Renal cortical epithelial cell (primary cell): ENCODE measurements at places on chromosomes 16 and 17. TPM values are rescaled to one million over a fixed set of nuclear protein-coding genes. Genes with fewer than 3 reads are reported as not detected.
A peak's percentile ranks its signal among the peaks of the same experiment; 100 is the strongest.

- DNase-seq, result no peak
Measured at GRCh38 chr16:50254072-50254471, 12.3 kb upstream of the ADCY7 start.

DNA sequence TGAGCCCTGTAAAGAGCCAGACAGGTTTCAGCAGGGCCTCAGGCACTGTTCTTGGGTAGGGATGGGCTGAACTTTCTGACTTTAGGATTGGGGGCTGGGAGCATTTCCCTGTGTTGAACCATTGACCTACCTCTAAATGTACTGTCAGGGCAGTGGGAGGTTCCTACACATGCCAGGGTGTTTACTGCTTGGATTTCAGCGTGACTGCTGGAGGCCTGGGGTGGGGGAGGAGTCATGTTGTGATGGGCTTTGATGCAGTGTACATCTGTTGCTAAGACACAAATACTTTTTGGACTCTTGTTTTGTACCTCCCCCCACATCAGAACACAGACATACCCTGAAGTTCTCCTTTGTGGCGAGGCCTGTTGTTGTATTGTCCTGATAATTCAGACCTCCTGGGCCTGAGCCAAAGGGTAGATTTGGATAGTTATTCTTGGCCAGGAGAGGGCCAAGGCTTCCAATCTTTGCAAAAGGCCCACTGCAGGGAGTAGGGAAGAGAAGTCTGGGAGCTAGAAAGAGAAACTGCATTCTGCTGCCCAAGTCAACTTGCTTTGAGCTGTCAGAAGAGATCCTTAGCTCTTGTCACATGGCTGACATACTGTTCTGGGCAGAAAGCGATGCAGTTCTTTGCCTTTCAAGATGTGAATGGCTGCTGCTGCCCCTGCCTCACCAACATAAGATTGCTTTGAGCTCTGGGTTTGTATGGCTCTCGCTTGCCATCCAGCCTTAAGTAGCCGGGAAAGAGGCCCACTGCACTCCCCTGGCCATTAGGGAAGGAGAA is 3.7 kb downstream of the NFE2L1 start:
- peak; percentile 89 for DNase-seq

- no peak for DNase-seq
Measured at GRCh38 chr17:79413611-79414010, 197.2 kb downstream of the RBFOX3 start.

- peak; percentile 5 for DNase-seq
Measured at GRCh38 chr17:71885662-71886061, 235.2 kb upstream of the SOX9 start.

DNA sequence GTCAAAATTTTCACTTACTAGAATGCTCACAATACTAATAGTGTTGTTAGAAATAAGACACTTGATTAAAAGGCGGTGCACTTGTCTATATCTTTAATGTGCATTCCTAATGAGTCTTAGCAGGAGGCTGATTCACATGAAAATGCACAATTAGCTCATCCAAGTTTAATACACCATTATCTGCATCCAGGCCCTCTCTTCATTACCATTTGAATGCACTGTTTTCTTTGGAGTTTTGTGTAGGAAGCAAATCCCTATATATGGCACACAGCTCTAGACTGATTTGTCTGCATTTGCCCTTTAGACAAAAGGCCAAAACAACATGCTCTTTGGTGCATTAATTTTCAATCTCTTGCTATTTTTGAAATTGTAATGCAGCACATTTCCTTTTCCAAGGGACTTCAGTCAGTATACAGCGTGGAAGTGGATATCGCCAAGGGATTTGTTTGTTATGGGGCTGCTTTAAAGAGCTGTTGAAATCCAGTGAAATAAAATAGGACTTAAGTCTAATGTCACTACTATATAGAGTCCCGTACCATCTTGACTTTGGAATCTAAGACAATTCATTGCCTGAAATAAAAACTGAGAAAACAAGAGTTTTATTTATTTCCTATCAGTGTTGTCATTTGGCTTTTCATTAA is 257.6 kb upstream of the CPHXL start:
- no peak for DNase-seq

DNA sequence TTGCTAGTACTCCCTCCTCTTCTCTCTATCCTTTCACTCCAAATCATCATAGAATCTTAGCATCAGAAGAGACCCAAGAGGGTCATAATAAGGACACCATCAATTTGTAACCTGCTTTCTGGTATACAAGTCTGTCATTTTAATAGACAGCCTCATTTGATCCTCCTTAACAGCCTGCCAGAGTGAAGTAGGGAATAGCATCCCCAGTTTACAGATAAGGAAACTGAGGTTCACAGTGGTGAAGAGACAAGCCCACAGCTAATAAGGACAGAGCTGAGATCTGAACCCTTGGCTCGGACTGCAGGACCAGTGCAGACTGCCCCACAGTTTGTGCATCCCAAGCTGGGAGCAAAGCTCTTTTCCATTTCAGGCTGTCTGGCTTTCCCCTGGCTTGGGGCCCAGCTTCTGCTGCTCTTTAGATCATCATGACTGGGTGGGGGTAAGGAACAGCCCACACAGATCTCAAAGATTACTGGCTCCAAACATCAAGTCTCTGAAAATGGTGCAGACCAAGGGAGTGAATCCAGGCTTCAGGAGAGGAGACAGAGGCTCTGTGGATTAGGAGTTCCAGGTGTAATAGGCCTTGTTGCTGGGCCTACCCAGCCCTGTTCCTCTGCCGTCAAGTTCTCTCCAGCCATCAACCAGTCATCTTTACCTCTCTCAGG is 10.3 kb upstream of the IGFBP4 start:
- DNase-seq, result no peak

- no peak for DNase-seq
Measured at GRCh38 chr17:73281928-73282327, 20.2 kb upstream of the CPSF4L start.

GRCh38 chr16:59864981-59865666 is 1131.0 kb upstream of the GOT2 start:
- DNase-seq, result no peak

GRCh38 chr16:55264949-55265348 is 59.1 kb upstream of the IRX6 start:
- DNase-seq, result no peak

- DNase-seq, result peak; percentile 36
Measured at GRCh38 chr17:692116-692515, 22.5 kb downstream of the VPS53 start.

GRCh38 chr16:49140618-49141017 is 141.0 kb downstream of the CBLN1 start:
- no peak for DNase-seq

DNA sequence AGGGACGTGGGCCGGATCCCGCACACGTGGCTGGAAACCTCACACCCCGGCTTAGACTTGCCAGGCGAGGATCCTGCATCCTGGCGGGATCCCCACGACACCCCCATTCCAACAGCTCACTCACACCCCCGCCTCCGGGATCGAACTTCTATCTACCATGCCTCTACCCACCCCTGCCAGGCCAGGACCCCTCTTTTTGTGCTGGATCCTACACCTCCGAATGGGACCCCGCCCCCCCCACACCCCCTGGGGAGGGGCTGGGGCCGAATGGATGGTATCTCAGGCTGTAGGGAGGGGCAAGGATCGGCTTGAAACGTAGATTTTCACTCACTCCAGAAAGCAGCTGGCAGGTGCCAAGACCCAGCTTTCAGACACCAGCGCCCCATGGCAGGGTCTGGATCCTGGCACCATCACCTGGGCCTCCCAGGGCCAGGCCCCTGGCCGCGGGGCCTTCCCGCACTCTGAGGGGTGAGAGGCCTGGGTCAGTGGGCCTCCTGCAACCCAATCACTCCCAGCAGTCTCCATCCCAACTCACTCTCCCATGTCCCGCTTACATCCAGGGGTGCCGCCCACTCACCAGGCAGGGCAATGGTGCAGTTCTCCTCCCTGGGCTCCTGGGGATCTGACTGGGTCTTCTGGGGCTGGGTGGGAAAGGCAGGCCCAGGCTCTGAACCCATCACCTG is 6.7 kb downstream of the PRSS36 start:
- no peak for DNase-seq

GRCh38 chr17:29461483-29462206 is 71.5 kb downstream of the TAOK1 start:
- DNase-seq, result no peak

DNA sequence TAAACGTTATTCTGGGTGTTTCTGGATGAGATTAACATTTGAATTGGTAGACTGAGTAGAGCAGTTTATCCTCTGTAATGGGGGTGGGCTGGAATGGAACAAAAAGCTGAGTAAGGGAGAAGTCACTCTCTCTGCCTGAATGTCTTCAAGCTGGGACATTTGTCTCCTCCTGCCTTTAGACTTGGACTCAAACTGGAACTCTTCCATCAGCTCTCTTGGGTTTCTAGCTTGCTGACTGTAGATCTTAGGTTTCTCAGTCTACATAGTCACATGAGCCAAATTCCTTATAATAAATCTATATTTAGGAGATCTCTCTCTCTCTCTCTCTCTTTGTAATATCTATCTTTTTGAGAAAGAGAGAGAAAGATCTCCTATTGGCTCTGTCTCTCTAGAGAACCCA is 553.3 kb upstream of the CDH11 start:
- no peak for DNase-seq

DNA sequence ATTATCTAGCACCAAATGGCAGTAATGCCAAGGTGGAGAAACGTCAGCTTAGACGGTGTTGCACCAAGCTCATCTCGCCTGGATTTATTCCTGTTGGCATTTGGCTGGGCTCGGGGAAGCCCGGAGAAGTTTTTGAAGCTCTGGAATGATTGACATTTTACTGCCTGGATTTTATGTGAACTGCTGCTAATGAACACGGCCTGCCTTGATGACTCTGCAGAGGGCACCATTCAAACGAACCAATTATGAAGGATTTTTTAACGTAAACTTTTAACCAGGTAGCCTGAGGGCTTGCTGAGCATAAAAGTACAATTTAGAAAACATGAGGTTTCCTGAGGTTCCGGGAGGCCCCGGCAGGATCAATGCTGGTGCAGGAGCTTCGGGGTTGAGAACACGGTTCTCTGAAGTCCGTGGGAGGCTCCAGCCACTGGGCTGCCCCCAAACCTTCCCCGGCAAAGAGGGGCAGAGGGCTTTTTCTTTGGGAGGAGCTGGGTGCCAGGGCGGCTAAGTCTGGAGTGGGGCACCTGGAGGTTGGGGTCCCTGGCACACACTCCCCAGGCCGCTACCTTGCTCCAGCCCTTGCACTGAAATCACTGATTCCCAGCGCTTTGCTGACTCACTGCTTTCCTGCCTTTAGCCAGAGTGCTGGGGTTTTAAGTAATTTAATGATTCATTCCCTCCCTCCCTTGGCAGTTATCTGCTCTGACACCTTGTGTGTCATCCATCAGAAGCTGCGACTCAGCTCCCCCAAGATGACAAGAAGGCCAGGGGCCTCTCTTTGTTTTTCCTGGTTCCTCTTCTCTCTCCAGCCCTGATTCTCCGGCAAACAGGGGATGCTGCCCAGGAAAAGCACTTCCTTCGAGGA is 161.2 kb upstream of the IRX3 start:
- peak; percentile 91 for DNase-seq

GRCh38 chr16:55147396-55147795 is 176.6 kb upstream of the IRX6 start:
- no peak for DNase-seq

GRCh38 chr16:66240088-66240487 is 126.4 kb upstream of the CDH5 start:
- DNase-seq, result no peak

DNA sequence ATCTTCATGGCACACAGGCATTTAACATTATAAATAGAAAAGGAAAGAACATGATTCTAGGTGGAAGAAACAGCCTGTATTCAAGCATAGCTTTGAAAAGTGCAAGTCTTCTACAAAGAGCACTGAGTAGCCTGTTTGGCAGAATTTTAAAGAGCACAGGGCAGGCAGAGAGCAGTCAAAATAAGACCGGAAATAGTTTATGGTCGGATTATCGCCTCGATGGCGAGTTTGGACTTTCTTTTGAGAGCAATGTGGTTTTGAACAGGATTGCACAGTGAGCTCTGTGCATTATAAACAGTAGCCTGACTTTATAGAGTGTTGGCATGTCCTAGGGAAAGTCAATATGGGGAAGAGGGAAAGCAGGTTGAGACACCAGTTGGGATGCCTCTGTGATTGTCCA is 6.2 kb upstream of the TMEM100 start:
- DNase-seq, result no peak

GRCh38 chr16:55825115-55825728 is 7.7 kb downstream of the CES1 start:
- no peak for DNase-seq

GRCh38 chr17:35627417-35627816 is 40.3 kb downstream of the AP2B1 start:
- peak; percentile 71 for DNase-seq

GRCh38 chr17:4648741-4649140 is 7.3 kb upstream of the ALOX15 start:
- peak; percentile 36 for DNase-seq

- DNase-seq, result peak; percentile 94
Measured at GRCh38 chr17:29918922-29919856, 10.8 kb downstream of the SSH2 start.

- no peak for DNase-seq
Measured at GRCh38 chr16:35714665-35715064, 2255.3 kb downstream of the TP53TG3F start.

DNA sequence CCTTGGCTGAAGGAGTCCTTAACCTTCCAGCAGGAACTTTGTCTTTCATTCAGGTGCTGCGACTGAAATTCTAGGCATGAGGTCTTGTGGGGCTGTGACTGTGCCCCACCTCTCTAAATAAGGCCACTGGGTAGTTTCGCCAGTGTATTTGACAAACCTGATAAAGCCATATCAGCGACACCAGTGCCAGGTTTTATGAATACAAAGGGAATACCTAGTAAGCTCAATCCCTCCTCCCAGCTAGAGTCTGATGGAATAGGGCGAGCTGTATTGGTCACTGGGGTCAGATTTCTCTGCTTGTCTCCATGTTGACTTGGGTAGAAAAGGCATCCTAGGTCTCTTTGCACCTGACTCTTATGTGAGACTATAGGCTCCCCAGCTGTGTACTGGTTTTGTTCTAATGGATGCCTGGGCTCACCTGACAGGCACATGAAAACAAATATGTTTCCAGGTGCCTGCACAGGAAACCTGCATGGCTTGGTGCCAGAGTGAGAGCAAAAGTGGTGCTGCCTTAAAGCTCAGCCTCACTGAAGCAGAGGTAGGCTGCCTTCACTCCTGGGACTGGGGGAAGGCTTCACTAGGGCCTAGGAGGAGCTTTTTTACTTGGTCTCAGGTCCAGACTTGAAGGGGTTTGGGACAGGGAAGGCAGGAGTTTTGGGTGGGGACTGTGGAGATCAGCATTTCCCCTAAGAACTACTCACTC is 8.3 kb downstream of the SLC7A6 start:
- no peak for DNase-seq

The BCO1 gene
- total RNA-seq, result 3.3 and 4.3 TPM in 2 replicates

The NR1D1 gene
- total RNA-seq, result 0.75 TPM in 1 of 2 replicates, not detected in the other

The PNMT gene
- total RNA-seq, result 0.25 TPM in 1 of 2 replicates, not detected in the other

The SHCBP1 gene
- total RNA-seq, result 0.85 and 8.7 TPM in 2 replicates

The KIF19 gene
- not detected in 2 replicates for total RNA-seq

The TMEM114 gene
- not detected in 2 replicates for total RNA-seq

The KRTAP1-5 gene
- total RNA-seq, result not detected in 2 replicates

The ZNF688 gene
- 5.3 and 7.1 TPM in 2 replicates for total RNA-seq

The RTN4RL1 gene
- 0.35 and 4.3 TPM in 2 replicates for total RNA-seq

The KRT36 gene
- total RNA-seq, result not detected in 2 replicates
